ENCODE measurements at places on chromosomes 2 and 18.

- DNase-seq: no peak
These were observed 14.4 kb downstream of the GPR45 start for GRCh38 chr2:105255979-105256378.

- DNase-seq: no peak
These were observed 5.5 kb downstream of the CEBPZOS start for GRCh38 chr2:37201766-37202165.

DNA sequence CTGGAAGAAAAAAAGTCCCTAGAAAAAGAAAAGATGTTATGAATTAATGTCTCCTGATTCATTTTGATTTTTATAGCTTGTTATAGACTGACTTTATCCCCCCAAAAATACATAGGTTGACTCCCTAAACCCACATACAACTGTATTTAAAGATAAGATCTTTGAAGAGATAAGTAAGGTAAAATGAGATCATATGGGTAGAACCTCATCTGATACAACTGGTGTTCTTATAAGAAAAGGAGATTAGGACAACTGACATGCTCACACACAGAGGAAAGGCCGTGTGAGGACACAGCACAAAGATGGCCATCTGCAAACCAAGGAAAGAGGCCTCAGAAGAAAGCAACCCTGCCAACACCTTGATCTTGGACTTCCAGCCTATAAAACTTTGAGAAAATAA, 117.5 kb downstream of the CD226 start:
- DNase-seq: no peak

GRCh38 chr2:201228271-201228911, 31.9 kb upstream of the CASP8 start:
- no peak for DNase-seq
